Cortex of kidney (tissue), 1 donor: ENCODE measurements at places on chromosomes 7 and 10.

GRCh38 chr10:7576340-7576739 is 90.4 kb downstream of the ITIH5 start:
- no peak for DNase-seq

DNA sequence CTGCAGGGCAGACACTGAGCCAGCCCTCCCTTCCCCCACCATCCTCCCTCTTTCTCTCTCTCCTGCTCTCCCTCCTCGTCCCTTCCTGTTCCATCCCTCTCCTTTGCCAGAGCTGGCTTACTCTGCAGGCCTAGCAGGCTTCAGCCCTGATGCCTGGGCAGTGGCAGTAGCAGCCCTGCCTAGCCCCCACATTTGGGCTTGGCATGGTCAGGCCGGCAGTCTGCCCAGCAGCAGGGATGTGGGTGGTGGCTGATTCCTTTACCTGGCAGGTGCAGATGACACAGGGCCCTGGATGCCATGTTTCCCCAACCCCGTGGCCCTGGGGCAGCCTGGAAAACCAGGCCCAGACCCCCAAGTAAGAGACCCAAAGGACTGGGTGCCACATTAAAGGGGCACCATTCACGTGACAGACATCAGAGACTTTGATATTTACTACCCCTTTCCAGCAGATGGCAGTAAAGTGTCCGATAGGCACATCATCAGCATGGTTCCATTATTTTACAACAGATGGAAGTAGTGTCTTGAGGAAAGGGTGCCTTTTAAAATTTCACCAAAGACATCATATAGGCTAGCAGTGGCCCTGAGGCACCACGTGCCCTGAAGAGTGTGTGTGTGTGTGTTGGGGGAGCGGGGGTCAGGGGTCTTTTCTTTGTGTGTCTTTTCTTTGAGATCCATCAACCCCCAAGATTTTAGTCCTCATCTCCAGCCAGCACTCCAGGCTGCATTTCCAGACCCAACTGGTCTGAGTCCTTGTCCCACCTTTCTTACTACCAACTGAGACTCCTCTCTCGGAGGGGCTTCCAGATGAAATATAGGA is 5.9 kb downstream of the KCP start:
- DNase-seq, result no peak

- DNase-seq, result no peak
Measured at GRCh38 chr10:105963334-105963884, 1201.1 kb downstream of the SORCS1 start.

DNA sequence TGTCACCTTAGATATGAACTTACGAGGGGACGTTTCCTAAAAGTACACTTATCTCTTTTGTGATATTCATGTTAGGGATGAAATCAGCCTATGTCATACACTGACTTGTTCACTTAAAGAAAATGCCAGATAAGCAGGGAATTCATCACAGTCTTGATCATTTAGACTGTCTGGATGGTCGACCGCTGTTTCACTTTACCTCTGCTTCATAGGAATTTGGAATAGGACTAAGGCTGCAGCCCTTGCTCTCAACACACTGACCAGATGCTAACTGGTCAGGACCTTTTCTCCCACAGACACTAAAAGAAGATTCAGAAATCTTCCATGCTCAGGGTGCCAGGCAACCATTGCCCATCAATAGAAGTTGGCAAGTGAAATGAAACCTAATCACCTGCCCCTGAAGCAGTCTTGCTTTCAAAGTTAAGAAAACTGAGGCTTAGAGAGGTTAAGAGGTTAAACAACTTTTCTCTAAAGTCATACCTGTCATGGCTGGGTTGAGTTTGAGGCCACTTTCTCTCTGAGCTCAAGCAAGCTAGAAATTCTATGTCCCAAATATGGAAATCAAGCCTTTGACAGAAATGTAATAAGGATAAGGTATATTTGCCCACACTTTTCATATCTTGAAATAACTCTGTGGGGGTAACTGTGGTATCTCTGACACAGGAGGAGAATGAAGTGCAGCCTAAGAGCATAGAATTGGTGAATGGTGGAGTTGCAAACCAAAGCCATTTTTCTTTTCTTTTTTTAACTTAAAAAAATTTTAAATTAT is 77.1 kb downstream of the MAP3K8 start:
- DNase-seq, result no peak

DNA sequence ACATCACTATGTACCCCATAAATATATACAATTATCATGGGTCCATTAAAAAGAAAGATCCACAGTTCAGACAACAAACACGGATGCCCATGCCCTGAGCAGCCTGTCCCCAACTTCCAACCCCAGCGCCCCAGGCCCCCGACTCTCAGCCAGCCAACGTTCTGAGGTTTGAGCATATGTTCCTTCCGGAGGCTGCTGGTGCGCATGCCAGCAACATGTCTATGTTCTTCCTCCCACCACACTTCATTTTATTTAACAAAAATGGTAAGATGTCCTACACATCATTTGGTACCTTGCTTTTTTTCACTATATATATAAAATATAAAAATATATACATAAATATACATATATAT is 250.9 kb downstream of the MAD1L1 start:
- DNase-seq, result no peak
